Endothelial cell of umbilical vein (primary cell): ENCODE measurements at places on chromosomes 7 and 10. TPM values are rescaled to one million over a fixed set of nuclear protein-coding genes. Genes with fewer than 3 reads are reported as not detected.
A peak's percentile ranks its signal among the peaks of the same experiment; 100 is the strongest.

Gene GPC2
- 17.5 and 20.9 TPM in 2 replicates for total RNA-seq

Gene ELOVL3
- not detected in 2 replicates for total RNA-seq

Gene FAM241B
- not detected in 2 replicates for total RNA-seq

Gene SLC13A4
- total RNA-seq: not detected in 2 replicates

Gene RPP30
- 44.3 and 47.8 TPM in 2 replicates for total RNA-seq

Gene CRTAC1
- 0.72 and 3.0 TPM in 2 replicates for total RNA-seq

Gene SPDYE9
- not detected in 2 replicates for total RNA-seq

- H3K4me1 ChIP-seq: peaks cover 17% of the 10 kb centered on the region
- peak; percentile 73 for DNase-seq
- no peak overlapping the region for H3K4me3 ChIP-seq
- H3K27ac ChIP-seq: no peak overlapping the region
These were observed 3.1 kb downstream of the PALS2 start for GRCh38 chr7:24576171-24577025.

GRCh38 chr7:128044064-128044463, 12.8 kb upstream of the LRRC4 start:
- no peak overlapping the region for H3K27ac ChIP-seq
- no peaks in the 10 kb centered on the region for H3K36me3 ChIP-seq
- no peaks in the 10 kb centered on the region for H3K27me3 ChIP-seq
- H3K4me1 ChIP-seq: peaks cover 25% of the 10 kb centered on the region
- no peak for DNase-seq

DNA sequence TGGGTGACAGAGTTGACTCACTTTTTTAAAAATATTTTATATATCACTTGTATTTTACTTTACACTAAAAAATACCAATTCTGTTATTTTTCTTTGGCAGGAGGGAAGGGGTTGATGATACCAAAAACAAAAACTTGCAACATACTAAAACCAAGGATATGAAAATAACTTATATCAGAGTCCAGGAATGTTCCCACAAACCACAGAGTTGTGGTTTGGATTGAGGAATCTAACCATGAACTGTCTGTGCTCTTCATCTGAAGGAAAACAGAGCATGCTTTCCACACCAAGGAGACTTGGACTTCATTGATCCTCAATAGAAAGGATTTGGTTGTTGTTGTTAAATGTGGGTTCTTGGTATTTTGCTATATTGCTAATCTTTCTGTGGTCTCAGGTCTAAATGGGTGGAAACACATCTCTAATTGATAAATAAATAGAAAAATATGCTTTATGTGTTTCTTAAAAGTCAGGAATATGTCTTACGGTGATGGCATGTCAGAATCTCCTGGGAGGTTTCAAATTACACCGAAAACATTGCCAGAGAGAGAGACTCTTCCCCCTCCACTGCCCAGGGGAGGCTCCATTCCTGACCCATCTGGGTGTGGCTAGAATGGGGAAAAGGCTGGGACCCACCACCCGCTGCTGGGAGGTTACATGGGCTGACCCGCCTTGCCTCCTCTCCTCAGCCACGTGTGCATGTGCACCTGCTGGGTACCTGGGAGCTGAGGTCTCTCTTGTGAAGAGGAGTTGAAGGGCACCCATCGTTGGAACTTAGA, 46.9 kb upstream of the STK17A start:
- DNase-seq: no peak
- H3K36me3 ChIP-seq: no peaks in the 10 kb centered on the region
- H3K27ac ChIP-seq: no peak overlapping the region

DNA sequence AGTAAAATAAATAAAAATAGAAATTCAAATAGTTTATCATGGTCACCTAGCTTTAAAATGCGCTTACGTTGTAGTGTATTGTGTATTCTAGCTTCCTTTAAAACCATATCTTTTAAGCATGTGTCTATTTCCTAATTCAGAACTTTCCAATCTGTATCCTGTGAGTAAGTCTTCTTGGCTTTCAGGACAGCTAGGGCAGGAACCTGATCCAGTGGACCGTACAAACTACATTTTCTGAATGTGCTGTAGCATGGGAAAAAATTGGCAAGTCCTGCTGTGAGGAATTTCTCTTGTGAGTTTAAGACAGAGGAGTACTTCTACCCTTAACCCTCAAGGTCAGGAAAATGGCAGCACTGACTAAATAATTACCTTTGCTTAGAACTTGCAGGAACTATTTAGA, 12.1 kb downstream of the OPN1SW start:
- DNase-seq: no peak
- H3K36me3 ChIP-seq: peaks cover 25% of the 10 kb centered on the region
- no peaks in the 10 kb centered on the region for H3K4me1 ChIP-seq
- H3K27me3 ChIP-seq: no peaks in the 10 kb centered on the region

DNA sequence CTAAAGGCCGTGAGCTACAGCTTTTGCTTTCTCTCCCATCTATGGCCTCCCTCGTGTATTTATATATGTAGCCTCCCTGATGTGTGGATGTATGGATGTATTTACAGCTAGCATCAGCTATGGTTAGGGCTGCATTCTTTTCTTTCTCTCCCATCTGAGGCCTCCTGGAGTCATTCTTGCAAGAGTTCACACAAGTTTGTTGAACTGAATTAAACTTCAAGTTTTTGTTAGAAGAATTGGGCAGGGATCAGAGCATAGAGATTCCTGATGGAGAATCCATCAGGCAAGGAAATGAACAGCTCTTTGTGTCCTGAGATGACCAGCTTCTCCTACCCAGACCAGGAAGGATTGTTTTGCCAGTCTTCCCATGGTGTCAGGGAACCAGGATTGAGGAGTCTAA, 60.3 kb downstream of the AHCYL2 start:
- H3K4me3 ChIP-seq: no peak overlapping the region
- no peaks in the 10 kb centered on the region for H3K27me3 ChIP-seq
- H3K27ac ChIP-seq: no peak overlapping the region
- DNase-seq: no peak
- H3K4me1 ChIP-seq: peaks cover 21% of the 10 kb centered on the region

DNA sequence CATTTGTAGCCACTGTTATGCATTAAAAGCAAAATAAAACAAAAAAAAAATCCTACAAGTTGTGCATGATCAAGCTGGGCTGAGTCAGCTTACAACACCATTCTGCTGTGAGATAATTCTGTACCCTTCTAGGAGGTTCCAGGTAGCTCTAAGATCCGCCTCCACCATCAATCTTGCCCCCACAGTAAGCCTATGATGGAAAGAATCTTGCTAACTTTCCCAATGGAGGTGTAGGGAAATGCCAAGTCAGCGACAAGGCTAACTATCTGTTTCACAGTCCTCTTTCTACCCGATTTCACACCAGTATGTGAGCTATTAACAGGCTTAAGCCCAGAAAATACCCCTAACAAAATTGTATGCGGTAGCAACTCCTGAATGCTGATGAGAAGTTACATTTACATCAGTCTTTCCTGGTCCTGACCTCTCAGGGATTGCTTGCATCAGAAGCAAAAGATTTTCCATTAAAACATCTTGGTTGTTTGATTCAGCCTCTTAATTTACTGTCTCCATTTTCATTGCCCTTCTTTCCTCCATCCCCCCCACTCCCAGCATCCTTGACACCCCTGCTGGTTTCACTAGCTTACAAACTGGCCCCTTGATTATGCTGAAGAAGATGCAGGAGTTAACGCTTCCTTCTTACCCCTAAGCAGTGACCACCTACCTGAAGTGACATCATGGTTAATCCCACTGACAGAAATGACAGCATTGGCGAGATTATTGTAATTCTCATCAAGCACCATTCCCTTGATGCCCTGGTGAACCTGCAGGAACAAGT, 27.8 kb downstream of the CPN1 start:
- H3K27ac ChIP-seq: no peak overlapping the region
- DNase-seq: no peak
- H3K27me3 ChIP-seq: peaks cover 18% of the 10 kb centered on the region
- H3K36me3 ChIP-seq: no peaks in the 10 kb centered on the region
- no peak overlapping the region for H3K4me3 ChIP-seq

GRCh38 chr7:36955456-36956129, 231.3 kb upstream of the AOAH start:
- H3K4me1 ChIP-seq: no peaks in the 10 kb centered on the region
- H3K36me3 ChIP-seq: no peaks in the 10 kb centered on the region
- no peak overlapping the region for H3K27ac ChIP-seq
- H3K4me3 ChIP-seq: no peak overlapping the region
- no peak for DNase-seq

DNA sequence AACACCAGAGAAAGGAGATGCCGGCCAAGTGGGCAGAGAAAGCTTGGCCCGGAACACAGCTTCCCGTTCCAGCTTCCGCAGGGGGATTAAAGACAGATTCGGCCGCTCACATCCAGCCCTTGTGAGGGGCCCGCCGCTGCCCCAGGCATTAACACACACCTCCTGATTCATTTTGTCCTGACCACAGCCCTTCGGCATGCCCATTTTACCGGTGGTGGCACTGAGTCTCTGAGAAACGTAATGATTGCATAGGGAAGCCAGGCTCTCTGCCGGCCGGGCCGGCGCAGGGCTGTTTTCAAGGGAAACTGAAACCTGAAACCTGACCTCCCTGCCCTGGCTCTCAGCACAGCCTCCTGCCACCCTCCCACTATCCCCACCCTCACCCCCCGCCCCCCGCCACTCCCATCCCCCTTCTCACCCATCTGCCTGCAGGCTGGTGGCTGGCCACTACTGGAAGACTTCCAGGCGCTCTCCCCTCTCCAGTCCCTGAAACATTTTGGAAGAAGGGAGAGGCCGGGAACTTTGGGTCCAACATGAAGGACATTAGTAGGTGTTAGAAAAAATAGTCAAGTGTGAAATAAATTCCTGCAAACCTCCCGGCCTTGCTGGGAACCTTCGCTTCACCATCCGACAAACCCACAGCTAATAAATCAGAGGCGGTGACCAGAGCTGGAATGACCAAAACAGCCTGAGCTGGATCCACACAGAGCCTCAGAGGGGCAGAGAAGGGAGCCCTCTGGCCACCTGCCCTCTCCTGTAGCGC, 83.5 kb upstream of the CUX1 start:
- H3K4me3 ChIP-seq: peak overlapping the region; percentile 33
- DNase-seq: peak; percentile 18
- no peaks in the 10 kb centered on the region for H3K36me3 ChIP-seq
- peaks cover 4% of the 10 kb centered on the region for H3K4me1 ChIP-seq

DNA sequence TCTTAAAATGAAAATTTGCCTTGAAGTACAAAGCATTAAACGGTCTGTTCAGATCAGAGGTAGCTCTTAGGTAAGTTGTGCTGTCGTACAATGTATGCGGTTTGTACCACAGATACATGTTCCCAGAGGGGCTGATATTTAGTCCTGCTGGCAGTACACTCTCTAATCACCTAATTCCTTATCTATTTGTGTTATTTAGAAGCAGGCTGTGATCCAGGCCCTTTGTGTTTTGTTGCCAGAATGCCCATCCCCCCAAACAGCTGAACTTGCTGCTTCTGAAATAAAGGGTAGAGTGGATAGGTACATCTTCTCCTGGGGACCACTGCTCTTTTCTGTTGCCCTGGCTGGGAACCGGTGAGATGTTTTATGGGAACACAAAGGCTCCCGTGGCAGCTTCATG, 84.5 kb downstream of the SND1 start:
- no peak overlapping the region for H3K4me3 ChIP-seq

DNA sequence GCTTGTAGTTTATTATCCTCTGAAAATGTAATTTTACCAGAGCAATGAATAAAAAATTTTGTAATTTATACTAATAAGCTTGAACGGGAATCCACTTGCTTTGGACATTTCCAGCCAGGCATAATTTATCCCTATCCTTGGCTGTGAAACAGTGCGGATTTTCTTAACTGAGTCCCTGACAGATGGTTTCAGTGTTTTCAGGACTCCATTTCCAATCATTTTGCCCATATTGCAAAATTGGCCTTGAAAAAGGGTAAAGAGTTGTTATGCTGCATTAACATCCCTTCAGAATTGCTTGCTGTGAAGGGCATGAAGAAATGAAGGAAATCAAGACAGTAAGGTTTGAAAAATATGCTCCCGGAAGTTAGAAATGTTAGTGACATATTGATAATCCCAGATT, 57.7 kb downstream of the NXPH1 start:
- H3K27ac ChIP-seq: no peak overlapping the region
- H3K36me3 ChIP-seq: no peaks in the 10 kb centered on the region
- H3K4me3 ChIP-seq: no peak overlapping the region
- DNase-seq: no peak
- no peaks in the 10 kb centered on the region for H3K27me3 ChIP-seq

GRCh38 chr7:139654276-139655181, 123.3 kb downstream of the HIPK2 start:
- H3K4me3 ChIP-seq: no peak overlapping the region
- DNase-seq: no peak
- H3K27ac ChIP-seq: no peak overlapping the region

GRCh38 chr10:78338717-78339116, 305.1 kb downstream of the RPS24 start:
- peaks cover 2% of the 10 kb centered on the region for H3K27me3 ChIP-seq
- H3K4me1 ChIP-seq: peaks cover 20% of the 10 kb centered on the region
- no peak overlapping the region for H3K4me3 ChIP-seq
- no peaks in the 10 kb centered on the region for H3K36me3 ChIP-seq
- no peak for DNase-seq

- no peaks in the 10 kb centered on the region for H3K27me3 ChIP-seq
- no peak for DNase-seq
- no peak overlapping the region for H3K4me3 ChIP-seq
These were observed 19.6 kb upstream of the ADD3 start for GRCh38 chr10:109988212-109988596.

DNA sequence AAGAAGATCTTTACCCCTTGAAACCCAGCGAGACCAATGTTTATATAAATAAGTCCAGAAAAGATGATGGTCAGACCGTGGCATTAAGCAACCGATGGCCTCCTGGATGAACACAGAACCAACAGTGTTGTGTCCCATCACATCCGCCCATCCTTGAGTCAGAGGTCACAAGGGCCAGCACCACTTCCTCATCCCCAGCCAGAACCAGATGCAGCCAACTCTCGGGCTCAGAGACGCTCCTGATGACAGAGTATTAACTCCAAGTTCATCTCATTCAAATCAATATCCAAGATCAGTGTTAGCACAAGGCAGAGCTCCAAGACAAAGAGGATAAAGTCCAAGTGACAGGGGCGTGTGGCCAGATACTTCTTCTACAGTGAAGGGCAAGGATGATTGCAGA, 63.5 kb downstream of the FAM53B start:
- no peak overlapping the region for H3K27ac ChIP-seq
- peaks cover 7% of the 10 kb centered on the region for H3K36me3 ChIP-seq
- H3K4me1 ChIP-seq: no peaks in the 10 kb centered on the region
- no peak overlapping the region for H3K4me3 ChIP-seq

DNA sequence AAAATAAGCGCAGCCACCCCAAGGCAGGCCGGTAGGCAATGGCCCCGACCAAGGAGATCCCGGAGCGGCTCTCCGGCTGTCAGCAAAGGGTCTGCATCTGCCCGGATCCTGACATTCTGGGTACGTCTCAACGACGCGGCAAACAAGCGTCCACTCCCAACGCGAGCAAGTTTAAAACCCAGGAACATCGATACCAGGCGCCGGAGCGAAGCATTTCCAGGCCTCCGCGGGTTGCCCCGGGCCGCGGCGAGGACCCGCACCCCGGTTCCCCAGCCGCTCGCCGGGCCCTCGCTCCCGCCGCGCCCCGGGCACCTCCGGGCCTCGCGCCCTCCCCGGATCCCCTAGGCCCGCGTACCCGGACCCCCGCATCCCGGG, 453 bp downstream of the URGCP start:
- peak overlapping the region; percentile 19 for H3K27ac ChIP-seq
- peaks cover 8% of the 10 kb centered on the region for H3K4me1 ChIP-seq
- peak; percentile 48 for DNase-seq
- H3K27me3 ChIP-seq: no peaks in the 10 kb centered on the region
- no peaks in the 10 kb centered on the region for H3K36me3 ChIP-seq
- H3K4me3 ChIP-seq: peak overlapping the region; percentile 69

- no peaks in the 10 kb centered on the region for H3K36me3 ChIP-seq
- no peaks in the 10 kb centered on the region for H3K4me1 ChIP-seq
- no peak overlapping the region for H3K27ac ChIP-seq
- no peak for DNase-seq
- no peak overlapping the region for H3K4me3 ChIP-seq
These were observed 112.6 kb downstream of the AMPH start for GRCh38 chr7:38518541-38518940.
